Panc1 (cell line): ENCODE measurements at places on chromosomes 12 and 14. TPM values are rescaled to one million over a fixed set of nuclear protein-coding genes. Genes with fewer than 3 reads are reported as not detected.
A peak's percentile ranks its signal among the peaks of the same experiment; 100 is the strongest.

- H3K4me1 ChIP-seq, result peaks cover under 1% of the 10 kb centered on the region; the same call in 1 of the 2 replicates
- H3K27me3 ChIP-seq, result no peaks in the 10 kb centered on the region
- H3K4me3 ChIP-seq, result no peak overlapping the region
- H3K36me3 ChIP-seq, result peaks cover 8% of the 10 kb centered on the region; the same call in 1 of the 2 replicates
Measured at GRCh38 chr12:108643941-108644810, 10.5 kb upstream of the SELPLG start.

- H3K4me3 ChIP-seq, result no peak overlapping the region
- H3K4me1 ChIP-seq, result no peaks in the 10 kb centered on the region; the same call in 1 of the 2 replicates
- DNase-seq, result no peak
- H3K27me3 ChIP-seq, result no peaks in the 10 kb centered on the region
- no peaks in the 10 kb centered on the region for H3K36me3 ChIP-seq
Measured at GRCh38 chr14:59199614-59200013, 11.1 kb downstream of the DAAM1 start.

- H3K27me3 ChIP-seq, result no peaks in the 10 kb centered on the region
- H3K36me3 ChIP-seq, result no peaks in the 10 kb centered on the region
- H3K4me3 ChIP-seq, result no peak overlapping the region
- no peak overlapping the region for H3K27ac ChIP-seq
Measured at GRCh38 chr12:110165540-110166159, 41.5 kb downstream of the IFT81 start.

DNA sequence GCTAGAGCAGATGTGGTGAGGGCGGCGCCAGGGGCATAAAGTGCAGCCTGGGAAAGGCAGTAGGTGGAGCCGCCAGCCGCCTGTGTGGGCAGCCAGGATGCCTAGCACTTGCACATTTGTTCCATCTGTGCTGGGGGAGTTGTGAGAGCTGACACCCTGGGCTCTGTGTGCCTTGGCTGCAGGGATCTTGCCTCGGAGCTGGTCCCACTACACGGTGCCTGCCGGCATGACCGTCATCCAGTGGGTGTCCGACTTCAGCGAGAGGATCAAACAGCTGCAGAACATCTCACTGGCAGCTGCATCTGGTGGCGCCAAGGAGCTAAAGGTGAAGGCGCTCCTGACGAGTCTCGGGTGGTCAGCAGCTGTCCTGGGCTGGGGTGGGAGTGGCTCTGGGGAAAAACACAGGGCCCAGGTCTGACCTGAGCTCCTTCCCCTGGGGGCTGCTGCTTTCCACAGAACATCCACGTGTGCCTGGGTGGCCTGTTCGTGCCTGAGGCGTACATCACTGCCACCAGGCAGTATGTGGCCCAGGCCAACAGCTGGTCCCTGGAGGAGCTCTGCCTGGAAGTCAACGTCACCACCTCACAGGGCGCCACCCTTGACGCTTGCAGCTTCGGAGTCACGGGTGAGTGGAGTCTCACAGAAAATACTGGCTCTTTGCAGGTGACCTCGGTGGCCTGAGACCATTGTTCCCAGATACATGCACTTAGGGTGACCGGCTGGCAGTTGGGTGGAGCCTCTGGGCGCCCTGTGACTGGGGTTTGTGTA, 37.4 kb downstream of the HSP90AA1 start:
- H3K36me3 ChIP-seq, result peaks cover 7% of the 10 kb centered on the region; the same call in 1 of the 2 replicates
- H3K27me3 ChIP-seq, result no peaks in the 10 kb centered on the region
- H3K27ac ChIP-seq, result no peak overlapping the region
- no peak overlapping the region for H3K4me3 ChIP-seq
- no peaks in the 10 kb centered on the region for H3K4me1 ChIP-seq

The TMEM132C gene
- total RNA-seq, result not detected

DNA sequence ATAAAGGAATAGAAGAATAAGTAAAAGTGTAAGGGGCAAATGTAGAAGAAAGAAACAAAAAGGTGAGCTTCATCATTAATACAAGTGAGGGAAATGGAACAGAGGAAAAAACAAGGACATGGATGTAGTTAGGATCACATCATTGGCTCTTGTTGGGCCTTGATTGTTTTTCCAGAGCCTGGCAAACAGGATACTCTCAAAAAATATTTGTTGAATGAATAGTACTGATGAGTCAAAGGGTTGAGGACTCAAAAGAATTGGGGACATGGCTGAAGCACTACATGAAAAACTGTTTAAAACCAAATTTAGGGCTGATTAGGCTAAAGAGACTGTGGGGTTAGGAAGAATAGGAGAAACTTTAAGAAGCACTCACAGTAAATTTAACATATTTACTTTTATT, 11.4 kb upstream of the SRP54 start:
- H3K27me3 ChIP-seq, result no peaks in the 10 kb centered on the region
- no peaks in the 10 kb centered on the region for H3K4me1 ChIP-seq
- no peak overlapping the region for H3K4me3 ChIP-seq
- no peaks in the 10 kb centered on the region for H3K36me3 ChIP-seq
- peak; percentile 12 for DNase-seq

GRCh38 chr12:23039834-23040233, 414.9 kb downstream of the ETNK1 start:
- H3K36me3 ChIP-seq, result no peaks in the 10 kb centered on the region
- H3K27me3 ChIP-seq, result no peaks in the 10 kb centered on the region
- no peak overlapping the region for H3K4me3 ChIP-seq
- no peak overlapping the region for H3K27ac ChIP-seq
- no peak for DNase-seq

DNA sequence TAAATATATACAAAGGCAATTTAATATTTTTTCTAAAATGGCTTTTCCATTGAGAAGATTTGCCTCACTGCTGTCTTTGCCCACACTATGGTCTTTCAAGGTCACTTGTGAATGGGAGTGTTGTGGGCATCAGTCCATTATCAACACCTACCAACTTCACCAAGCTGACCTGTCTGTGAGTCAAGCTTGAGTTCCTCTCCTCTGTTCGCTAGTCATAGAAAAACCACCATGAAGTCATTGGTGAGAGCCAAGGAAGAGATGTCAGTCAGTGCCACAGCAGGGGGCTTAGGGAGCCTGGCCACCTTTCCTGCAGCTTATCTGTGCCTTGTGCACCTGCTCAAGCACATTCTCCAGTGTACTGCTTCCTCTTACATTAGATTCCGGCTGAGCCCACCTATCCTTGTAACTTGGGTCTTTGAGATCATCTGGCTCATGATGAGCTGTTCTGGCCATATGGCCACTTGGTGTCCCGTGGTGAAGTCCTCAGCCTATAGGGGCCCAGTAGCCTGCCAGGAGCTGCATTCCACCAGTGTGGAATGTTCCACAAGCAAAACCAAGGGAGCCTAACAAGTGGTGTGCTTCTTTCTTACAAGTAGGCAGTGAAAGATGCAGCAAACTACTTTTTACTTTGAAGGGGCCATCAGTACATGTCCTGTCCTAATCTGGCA, 80.8 kb upstream of the C12orf71 start:
- H3K4me1 ChIP-seq, result no peaks in the 10 kb centered on the region
- no peaks in the 10 kb centered on the region for H3K36me3 ChIP-seq
- no peak overlapping the region for H3K4me3 ChIP-seq
- peak; percentile 95 for DNase-seq
- H3K27me3 ChIP-seq, result no peaks in the 10 kb centered on the region

The TOMM20L gene
- total RNA-seq, result not detected

The NXPH4 gene
- total RNA-seq, result 2.1 TPM

- H3K27ac ChIP-seq, result no peak overlapping the region
- H3K36me3 ChIP-seq, result no peaks in the 10 kb centered on the region
- H3K4me3 ChIP-seq, result no peak overlapping the region
- DNase-seq, result no peak
Measured at GRCh38 chr12:70550180-70550577, 87.0 kb downstream of the PTPRB start.

The EPYC gene
- not detected for total RNA-seq

The CDH24 gene
- total RNA-seq, result 9.0 TPM

GRCh38 chr12:48985901-48986300, 7.8 kb downstream of the WNT1 start:
- DNase-seq, result no peak
- no peak overlapping the region for H3K27ac ChIP-seq
- H3K4me1 ChIP-seq, result no peaks in the 10 kb centered on the region; the same call in 1 of the 2 replicates
- H3K36me3 ChIP-seq, result no peaks in the 10 kb centered on the region
- peaks cover 11% of the 10 kb centered on the region for H3K27me3 ChIP-seq

DNA sequence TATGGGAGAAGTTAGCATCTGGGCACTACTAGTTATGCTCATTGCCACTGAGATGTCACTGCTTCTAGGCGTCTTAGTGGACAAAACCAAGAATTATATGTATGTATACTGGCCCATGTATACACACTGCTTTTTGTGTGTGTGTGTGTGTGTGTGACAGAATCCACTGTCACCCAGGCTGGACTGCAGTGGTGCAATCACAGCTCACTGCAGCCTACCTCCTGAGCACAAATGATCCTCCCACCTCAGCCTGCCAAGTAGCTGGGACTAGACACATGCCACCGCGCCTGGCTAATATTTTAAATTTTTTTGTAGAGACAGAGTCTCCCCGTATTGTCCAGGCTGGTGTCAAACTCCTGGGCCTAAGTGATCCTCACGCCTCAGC, 25.2 kb downstream of the LIMA1 start:
- DNase-seq, result no peak
- H3K36me3 ChIP-seq, result no peaks in the 10 kb centered on the region
- peak overlapping the region; percentile 73 for H3K27ac ChIP-seq
- peaks cover 85% of the 10 kb centered on the region for H3K4me1 ChIP-seq
- H3K27me3 ChIP-seq, result no peaks in the 10 kb centered on the region

GRCh38 chr14:73833530-73834260, 17.9 kb upstream of the PTGR2 start:
- H3K4me1 ChIP-seq, result peaks cover 41% of the 10 kb centered on the region
- no peak for DNase-seq
- peak overlapping the region; percentile 87 for H3K27ac ChIP-seq
- no peak overlapping the region for H3K4me3 ChIP-seq
- no peaks in the 10 kb centered on the region for H3K27me3 ChIP-seq

The PIANP gene
- total RNA-seq, result 0.13 TPM

DNA sequence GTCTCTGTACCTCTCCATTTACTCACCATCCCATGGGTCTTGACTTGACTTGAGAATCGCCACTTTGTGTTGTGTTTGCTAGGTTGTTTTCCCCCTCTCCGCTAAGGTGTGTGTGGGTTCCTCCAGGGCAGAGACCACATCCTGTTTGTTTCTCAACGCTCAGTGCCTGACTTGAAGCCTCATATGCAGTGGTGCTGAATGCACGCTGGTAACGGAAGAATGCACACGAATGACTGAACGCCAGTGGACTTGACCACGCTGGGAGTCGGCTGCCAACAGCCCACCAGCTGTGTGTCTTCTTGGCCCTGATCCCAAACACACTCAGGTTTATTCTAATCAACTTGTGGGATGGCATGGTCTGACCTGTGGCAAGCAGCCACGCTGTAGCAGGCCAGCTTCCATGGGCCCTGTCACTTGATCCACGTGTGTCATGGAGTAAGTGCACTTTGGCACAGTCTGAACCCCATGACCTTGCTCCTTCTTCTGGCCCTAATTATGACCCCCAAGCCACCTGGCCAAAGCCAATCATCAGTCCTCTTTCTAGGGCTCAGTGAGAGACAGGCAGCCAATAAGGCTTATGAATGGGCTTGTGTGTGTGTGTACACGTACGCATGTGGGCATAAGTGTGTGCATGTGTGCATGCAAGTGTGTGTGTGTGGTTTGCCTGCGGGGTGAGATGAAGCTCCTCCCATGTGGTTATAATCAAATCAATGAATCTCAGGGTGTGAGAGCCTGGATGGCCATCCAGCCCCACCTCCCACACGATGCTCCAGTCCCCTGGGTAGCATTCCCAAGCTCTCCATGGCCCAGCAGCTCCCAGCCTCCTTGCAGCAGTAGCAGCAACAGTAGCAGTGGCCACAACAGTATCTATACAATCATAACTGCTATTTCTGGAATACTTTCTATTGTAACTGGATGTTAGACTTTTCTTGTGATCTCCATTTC, 6.4 kb upstream of the TC2N start:
- no peaks in the 10 kb centered on the region for H3K4me1 ChIP-seq
- no peaks in the 10 kb centered on the region for H3K27me3 ChIP-seq
- H3K4me3 ChIP-seq, result no peak overlapping the region
- H3K36me3 ChIP-seq, result no peaks in the 10 kb centered on the region
- H3K27ac ChIP-seq, result no peak overlapping the region
- DNase-seq, result no peak

- no peaks in the 10 kb centered on the region for H3K27me3 ChIP-seq
- H3K4me1 ChIP-seq, result no peaks in the 10 kb centered on the region
- no peak for DNase-seq
- no peak overlapping the region for H3K4me3 ChIP-seq
- peaks cover 44% of the 10 kb centered on the region for H3K36me3 ChIP-seq
Measured at GRCh38 chr12:46198913-46199312, 69.9 kb downstream of the SLC38A1 start.

- H3K27me3 ChIP-seq, result no peaks in the 10 kb centered on the region
- H3K4me3 ChIP-seq, result no peak overlapping the region
- H3K4me1 ChIP-seq, result no peaks in the 10 kb centered on the region
- no peak for DNase-seq
- no peaks in the 10 kb centered on the region for H3K36me3 ChIP-seq
Measured at GRCh38 chr14:84751745-84752144, 778.2 kb upstream of the FLRT2 start.

DNA sequence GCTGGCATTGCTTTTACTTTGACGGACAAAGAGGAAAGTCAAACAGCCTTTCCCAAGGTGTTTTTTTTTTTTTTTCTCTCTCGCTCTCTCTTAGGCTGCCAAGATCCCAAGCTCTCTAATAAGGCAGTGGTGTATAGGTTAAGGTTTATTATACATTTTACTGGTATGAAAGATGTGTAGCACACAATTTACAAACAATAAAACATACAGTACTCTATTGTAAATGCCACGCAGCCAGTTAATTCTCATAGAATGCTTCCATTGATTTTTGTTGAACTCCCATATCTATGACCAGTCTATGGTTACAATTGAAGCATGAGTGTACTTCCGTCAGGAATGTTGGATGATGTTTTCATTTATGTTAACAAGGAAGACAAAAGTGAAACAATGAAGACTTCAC, 106.4 kb upstream of the GSC start:
- no peak overlapping the region for H3K4me3 ChIP-seq
- peaks cover 4% of the 10 kb centered on the region for H3K27me3 ChIP-seq
- no peaks in the 10 kb centered on the region for H3K4me1 ChIP-seq
- H3K27ac ChIP-seq, result no peak overlapping the region
- no peak for DNase-seq

- no peak for DNase-seq
- no peaks in the 10 kb centered on the region for H3K27me3 ChIP-seq
- no peak overlapping the region for H3K27ac ChIP-seq
Measured at GRCh38 chr12:132105467-132105866, 38.7 kb downstream of the DDX51 start.

DNA sequence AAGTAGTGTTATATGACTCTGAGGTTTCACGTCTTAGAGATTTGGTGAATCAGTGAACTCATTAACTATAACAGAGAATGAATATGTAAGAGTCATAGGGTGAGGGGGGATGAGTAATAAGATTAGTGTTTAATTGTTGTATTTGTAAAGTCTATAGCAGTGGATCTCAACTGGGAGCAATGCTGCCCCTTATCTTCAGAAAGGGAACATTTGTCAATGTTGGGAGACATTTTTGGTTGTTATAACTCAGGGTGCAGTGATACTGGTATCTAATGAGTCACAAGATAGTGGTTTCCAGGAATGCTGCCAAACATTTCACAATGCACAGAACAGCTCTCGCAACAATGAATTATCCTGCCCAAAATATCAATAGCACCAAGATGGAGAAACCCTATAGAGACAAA, 1193.7 kb downstream of the GALC start:
- no peaks in the 10 kb centered on the region for H3K36me3 ChIP-seq
- H3K4me1 ChIP-seq, result no peaks in the 10 kb centered on the region
- no peak overlapping the region for H3K4me3 ChIP-seq
- no peak overlapping the region for H3K27ac ChIP-seq
